ENCODE measurements at places on chromosomes 5 and 9. TPM values are rescaled to one million over a fixed set of nuclear protein-coding genes. Genes with fewer than 3 reads are reported as not detected.

- no peak for ATAC-seq
These were observed 4.7 kb upstream of the SH3RF2 start for GRCh38 chr5:145931718-145932117.

- ATAC-seq, result no peak
These were observed 1348.7 kb upstream of the C9orf72 start for GRCh38 chr9:28921857-28922500.

GRCh38 chr5:154419236-154419635 is 26.6 kb upstream of the SAP30L start:
- no peak for ATAC-seq

DNA sequence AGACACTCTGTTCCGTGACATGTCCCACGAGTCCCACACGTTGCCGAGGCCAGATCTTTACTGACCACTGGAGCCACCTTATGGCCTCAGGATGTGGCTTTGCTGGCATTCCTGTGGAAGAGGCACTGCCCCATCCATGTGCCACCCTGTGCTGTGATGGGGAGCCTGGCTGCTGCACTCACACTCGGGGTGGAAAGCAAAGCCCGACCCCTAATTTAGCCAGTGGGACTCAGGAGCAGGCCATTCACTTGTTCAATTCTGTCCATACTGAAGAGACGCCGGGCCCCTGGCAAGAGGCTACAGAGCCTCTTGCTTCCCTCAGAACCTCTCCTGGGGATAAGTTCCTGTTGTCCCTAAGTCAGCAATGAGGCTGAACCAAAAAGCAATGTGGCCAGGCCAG is 18.6 kb upstream of the CEP72 start:
- no peak for ATAC-seq

GRCh38 chr9:122248448-122248865 is 16.2 kb downstream of the RBM18 start:
- peak; percentile 36 for ATAC-seq

GRCh38 chr9:86772635-86772993 is 174.7 kb downstream of the GAS1 start:
- ATAC-seq, result no peak

- no peak for ATAC-seq
These were observed 176.5 kb downstream of the HSPA4 start for GRCh38 chr5:133228316-133228715.

DNA sequence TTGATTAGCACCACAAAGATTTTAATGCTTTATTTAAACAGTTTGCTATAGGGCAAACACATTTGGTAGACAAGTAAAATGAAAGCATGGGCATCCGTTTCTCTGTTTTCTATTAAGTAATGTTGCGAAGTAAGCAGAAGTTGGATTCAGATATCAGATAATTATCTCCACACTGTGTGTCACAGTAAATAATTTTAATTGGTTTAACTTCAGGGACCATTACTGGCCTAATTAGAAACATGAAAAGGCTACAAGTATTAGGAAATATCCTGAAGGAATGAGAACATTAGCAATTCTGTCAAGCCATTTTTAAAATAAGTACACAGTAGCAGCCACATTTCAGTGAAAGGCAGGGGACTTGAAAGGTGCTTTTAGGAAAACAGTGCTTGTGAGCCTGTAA is 975.4 kb downstream of the NR2F1-AS1 start:
- no peak for ATAC-seq

COL5A1 gene
- 63.4 TPM for total RNA-seq

BTNL9 gene
- 18.6 TPM for total RNA-seq

CKMT2 gene
- 18.2 TPM for total RNA-seq

DNA sequence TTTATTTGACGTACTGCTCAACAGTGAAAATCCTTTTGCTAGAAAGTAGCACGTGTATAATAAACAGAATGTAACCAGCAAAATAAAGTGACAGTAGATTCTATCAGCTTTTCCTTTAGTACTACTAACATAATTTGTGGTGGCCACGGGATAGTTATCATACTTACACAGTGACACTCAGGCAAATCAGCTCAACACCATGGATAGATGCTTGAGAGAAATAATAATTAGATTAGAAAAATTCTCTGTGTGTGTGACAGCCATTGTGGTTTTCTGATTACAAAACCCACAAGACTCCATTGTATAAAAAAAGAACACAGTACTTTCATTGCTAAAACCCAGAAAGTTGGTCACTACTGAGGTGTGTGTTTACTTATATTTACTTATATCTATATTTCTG is 101.1 kb downstream of the MUSK start:
- no peak for ATAC-seq

PCDHB4 gene
- 2.8 TPM for total RNA-seq

Measured in gastroesophageal sphincter (tissue), 4 donors.